NCI-H1694 treated with DMSO at 0.1 percent for 48 hours (cell line): ENCODE measurements at places on chromosomes 1 and 21.

DNA sequence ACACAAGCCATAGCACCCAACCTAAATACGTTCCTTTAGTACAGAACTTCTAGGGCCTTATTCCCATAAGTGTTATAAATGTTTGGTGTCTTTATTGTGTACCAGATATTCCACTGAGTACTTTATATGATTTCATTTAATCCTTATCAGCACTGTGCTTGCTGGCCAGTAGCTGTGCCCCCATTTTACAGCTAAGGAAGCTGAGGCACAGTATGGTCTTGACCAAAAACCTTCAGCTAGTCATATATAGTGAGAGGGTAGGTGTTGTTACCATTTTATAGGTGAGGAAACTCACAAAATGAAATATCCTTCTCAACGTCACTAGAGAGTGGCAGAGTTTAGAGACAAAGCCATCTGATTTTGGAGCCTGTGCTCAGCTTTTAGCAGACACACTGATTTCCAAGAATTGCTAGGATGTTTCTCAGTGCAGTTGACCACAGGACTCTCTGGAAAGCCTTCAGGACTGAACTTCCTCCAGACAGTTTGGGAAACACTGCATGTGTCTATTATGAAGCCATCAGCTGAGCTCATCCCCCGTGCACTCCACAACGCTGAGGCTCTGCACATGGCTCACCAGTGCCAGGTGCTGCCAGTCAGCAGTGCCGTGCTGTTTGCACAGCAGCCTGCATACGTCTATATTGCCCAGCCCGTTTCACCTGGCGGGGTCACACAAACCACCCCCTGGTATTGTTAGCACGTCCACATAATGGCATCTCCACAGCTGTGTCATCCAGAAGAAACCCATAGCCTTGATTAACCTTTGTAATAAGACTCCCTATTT is 15.4 kb downstream of the NPPA start:
- no peak for DNase-seq

DNA sequence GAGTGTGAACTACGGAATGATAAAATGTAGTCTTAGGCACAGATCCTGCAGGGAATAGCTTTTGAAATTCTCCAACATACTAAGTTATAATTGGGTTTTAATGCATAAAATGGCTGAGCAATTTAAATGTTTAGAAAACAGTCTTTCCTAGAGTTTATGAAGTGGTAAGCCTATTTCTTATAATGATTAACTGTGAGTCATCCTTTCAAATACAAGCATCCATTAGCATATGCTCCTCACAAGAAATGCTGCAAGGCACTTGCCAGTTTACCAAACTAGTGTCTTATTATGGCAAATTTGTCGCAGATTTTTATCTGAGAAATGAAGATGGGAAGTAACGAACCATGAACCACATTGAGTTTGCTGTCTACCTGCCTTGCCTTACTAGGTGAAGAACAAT is 101.3 kb upstream of the ESRRG start:
- no peak for DNase-seq

GRCh38 chr1:42423681-42424080 is 32.1 kb downstream of the ZMYND12 start:
- DNase-seq, result peak; percentile 32

DNA sequence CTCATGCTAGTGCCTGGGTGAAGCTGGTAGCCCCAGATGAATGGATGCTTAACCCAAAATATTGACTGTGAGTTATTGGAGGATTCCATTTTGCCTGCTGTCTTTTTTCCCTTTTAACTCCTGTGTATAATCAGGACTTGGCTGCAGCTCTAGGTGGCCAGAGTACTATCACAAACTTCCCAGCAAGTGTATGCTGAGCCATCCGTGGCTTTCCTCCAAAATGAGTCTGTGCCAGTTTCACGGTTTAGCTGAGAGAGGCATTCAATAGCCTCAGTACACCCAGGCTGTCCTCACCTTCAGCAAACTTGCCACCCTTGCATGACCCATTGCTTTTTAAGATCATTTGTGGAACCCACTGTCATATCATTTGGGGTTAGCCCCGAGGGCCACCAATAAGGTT is 5.3 kb upstream of the DPT start:
- DNase-seq, result no peak

DNA sequence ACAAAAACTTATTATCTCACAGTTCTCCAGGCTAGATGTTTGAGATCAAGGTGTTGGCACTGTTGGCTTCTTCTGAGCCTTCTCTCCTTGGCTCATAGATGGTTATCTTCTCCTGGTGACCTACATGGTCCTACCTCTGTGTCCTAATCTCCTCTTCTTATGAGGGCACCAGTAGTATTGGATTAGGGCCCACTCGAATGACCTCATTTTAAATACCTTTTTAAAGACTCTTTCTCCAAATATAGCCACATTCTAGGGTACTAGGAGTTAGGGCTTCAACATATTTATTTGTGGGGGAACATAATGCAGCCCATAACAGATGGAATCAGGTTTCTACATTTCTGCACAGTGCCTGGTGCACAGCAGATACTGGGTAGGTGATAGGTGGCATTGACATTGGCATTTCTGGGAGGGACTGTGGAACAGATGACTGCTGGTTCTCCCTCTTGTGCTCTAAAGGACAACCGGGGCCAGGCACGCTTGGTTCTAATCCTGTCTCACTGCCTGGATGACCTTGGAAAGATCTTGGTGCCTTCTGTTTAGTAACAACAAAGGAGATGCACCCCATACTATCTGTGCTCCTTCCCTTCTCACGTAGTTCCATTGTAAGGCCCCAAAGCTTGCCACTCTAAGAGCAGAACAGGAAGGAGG is 140.3 kb downstream of the PLPP3 start:
- DNase-seq, result no peak

DNA sequence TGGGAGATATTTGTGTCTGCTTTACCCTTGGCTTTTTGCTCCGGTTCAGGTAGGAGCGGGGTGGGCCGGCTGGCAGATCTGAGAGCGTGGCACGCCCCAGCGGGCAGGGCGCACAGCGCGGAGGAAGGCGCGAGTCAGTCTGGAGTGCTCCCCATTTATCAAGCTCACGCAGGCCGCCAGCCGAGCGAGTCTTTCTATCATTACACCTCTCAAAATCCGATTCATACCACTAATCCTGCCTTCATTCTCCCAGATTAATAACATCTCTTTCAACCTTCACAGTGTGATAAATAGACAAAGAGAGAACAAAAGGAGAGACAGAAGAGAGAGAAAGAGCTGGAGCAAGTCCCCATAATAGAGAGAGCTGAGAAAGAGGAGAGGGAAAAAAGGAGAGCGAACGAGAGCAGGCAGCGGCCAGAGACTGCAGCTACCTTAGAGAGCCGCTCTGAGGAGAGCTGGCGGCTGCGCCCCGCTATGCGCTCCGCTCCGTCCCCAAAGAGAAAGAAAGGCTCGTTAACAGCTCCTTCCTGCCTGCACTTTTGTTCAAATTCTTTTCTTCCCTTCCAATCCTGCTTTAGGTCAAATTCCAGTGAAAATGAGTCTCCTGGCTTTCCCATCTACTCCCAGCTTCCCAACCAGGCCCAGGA is 48.0 kb downstream of the DMAP1 start:
- DNase-seq, result no peak

DNA sequence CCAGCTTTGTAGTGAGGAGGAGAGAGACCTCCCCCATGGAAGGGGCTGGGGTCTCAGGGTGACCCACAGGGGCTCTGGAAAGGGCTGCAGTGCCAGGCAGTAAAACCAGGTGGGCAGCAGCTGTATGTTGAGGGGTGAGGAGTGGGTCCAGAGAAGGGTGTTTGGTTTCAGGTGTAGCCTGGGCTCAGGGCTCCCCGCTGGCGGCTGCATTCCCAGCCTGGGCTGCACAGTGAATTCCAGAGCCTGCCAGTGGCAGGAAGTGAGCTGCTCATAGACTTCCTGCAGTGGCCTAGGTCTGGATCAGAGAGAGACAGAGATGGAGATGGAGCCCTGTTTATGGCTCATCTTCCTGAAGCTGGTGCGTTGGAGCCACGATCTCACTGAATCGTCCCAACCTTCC is 356.4 kb downstream of the PTPRU start:
- no peak for DNase-seq

GRCh38 chr1:203519053-203519840 is 25.3 kb downstream of the OPTC start:
- DNase-seq, result no peak

DNA sequence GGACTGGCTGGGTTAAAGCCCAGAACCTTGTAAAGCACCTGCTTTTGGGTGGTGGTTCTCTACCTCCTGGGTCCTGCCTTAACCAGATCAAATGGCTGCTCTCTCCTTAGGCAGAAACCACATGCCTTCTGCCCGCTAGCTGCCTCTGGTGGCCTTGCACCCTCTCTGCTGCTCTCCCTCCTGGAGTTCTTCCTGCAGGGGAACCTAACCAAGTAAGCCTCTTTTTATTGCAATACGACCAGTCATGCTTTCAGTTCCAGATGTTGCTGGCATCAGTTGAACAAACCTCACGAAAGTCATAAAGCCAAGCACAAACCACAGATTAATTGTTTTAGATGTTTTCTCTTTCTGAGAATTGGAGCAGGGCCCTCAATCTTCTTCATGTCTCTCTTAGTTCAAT is 118.9 kb downstream of the GDAP2 start:
- DNase-seq, result no peak

DNA sequence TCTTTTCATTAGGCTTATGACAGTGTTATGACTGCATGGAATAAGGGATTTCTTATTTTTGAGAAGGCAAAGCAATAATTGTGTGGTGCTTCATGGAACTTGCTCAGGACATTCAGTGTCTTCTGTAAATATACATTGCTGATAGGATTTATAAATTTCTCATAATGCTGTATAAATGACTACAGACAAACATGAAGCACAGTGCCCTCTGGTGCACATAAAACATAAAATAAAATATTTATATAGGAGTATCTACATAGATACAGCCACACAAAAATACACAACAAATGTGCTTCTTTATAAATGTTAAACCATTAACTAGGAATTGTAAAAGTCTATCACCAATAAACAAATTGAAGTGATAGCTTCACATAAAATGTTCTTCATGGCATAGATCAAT is 24.1 kb downstream of the BRINP3 start:
- peak; percentile 28 for DNase-seq

DNA sequence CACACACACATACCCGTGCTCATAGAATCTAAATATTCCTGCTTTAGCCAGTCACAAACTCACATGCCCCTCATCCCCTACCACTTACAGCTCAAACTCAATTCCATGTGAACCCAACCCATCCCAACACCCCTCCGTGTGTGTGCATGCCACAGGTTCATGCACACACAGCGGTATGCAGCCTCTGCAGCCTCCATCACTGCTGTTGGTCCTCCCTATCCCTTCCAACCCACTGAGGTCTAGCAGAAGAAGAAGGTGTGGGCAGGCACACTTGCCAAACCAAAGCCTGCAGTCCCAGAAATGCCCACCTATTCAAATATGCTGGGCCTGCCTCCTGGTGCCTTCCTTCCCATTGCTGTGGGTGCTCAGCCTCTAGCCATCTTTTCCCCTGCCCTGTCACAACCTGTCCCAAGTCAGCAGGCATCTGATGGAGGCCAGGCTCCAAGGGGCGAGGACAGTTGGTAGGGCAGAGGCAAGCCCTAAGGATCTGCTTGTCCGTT is 26.2 kb downstream of the SLC2A1 start:
- DNase-seq, result no peak

DNA sequence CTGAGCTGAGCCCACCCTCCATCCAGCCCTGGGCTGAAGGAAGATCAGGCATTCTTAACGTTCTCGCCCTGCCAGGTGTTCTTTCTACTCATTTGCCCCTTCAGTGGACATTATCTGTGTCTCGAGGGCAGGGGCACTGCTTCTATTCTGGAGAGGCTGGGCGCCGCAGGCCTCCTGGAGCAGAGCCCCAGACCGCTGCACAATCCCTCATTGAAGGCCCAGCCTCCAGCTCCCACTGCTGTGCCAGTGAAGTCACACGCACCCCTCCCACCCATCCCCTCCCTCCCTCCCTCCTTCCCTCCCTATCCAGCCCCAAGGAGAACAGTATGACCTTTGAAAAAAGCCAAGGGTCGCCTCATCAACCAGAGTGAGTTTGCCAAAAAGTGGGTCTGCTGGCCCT is 76.7 kb downstream of the NFASC start:
- DNase-seq, result no peak

GRCh38 chr1:215397106-215397505 is 170.0 kb upstream of the KCTD3 start:
- DNase-seq, result no peak

DNA sequence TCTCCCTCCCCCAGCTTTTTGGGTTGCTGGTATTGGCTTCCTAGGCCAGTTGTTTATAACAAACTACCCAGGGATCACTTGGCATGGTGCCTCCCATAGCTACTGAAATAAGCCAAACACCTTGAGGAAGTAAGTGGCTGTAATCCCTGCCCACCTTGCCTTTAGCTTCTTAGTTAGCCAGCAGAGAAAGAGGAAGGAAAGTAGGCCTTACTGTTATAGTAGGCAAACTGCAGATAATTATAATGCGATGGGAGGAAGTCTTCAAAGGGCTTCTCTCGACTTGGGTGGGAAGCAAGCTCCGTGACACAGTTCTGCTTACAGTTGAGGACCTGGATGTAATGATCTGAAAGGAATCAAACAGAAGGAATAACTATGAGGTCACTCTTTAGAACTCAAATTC is 8.2 kb downstream of the P3H1 start:
- no peak for DNase-seq

DNA sequence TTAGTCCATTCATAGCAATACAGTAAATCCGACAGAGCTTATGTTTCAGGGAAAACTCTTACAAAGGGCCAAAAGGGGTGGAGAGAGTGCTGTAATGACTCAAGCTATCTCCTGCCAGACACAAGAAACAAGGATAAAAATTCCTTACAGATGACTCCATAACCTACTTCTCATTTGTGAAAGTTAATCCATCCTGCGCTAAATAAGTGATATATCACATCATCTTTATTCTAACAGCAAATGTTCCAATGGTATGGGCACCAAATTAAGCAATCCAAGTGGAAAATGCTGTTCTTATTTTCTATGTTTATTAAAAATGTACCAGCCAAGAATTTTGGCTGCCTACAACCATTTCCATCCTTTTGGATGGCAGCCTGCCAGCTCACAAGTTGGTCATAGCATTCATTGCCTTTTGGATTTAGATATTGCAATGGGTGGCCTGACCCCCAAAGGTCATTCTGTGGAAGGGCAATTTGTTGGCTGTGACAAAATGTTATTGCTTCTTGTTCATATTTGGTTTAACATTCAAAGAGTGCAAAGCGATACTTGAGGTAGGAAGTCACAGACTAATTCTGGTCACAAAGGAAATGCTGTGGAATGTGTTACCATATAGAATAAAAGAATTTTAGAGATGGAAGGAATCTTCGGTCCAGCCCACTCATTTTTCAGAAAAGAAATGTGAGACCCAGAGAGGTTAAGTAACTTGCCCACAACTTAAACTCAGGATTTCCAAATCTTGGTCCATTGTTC is 2.8 kb upstream of the ENAH start:
- peak; percentile 18 for DNase-seq

- DNase-seq, result no peak
Measured at GRCh38 chr1:210587566-210587965, 258.9 kb downstream of the HHAT start.
